ENCODE measurements at places on chromosomes 6 and 20. TPM values are rescaled to one million over a fixed set of nuclear protein-coding genes. Genes with fewer than 3 reads are reported as not detected.

Gene BTN1A1
- total RNA-seq: 0.10 TPM

Gene CAPN11
- 1.2 TPM for total RNA-seq

Gene CMTR1
- total RNA-seq: 37.7 TPM

DNA sequence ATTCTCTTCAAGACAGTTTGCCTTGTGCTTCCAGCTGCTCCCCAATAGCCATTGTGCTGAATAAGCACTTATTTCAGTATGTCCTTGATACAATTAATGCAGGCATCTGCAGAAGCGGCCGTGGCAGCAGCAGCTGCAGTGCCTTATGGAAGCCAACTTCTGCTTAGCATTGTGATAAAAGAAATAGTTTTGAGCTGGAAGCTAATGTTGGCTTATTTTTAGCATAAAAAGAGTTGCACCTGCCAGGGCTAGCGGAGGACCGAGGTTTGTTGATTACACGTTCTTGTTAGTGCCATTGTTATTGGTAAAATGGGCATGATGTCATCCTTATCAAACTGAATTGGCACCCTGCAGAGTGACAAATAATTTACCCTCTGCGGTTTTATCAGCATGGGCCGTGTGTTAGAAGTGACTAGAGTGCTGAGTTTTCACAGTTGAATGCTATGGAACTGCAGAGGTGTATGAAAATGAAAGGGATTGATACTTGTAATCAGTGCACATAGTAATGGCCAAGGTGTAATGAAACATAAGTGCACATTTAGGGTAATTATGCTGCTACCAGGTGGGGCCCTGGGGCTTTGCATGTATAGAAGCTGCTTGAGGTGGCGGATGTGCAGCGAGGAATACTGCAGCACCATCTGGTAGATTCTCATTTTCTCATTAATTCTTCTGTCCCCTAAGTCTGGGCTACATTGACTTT lies 334.3 kb downstream of the CDKAL1 start:
- H3K4me3 ChIP-seq: no peak overlapping the region
- no peaks in the 10 kb centered on the region for H3K4me1 ChIP-seq
- H3K36me3 ChIP-seq: no peaks in the 10 kb centered on the region
- DNase-seq: no peak
- no peak overlapping the region for H3K27ac ChIP-seq
- no peaks in the 10 kb centered on the region for H3K27me3 ChIP-seq

DNA sequence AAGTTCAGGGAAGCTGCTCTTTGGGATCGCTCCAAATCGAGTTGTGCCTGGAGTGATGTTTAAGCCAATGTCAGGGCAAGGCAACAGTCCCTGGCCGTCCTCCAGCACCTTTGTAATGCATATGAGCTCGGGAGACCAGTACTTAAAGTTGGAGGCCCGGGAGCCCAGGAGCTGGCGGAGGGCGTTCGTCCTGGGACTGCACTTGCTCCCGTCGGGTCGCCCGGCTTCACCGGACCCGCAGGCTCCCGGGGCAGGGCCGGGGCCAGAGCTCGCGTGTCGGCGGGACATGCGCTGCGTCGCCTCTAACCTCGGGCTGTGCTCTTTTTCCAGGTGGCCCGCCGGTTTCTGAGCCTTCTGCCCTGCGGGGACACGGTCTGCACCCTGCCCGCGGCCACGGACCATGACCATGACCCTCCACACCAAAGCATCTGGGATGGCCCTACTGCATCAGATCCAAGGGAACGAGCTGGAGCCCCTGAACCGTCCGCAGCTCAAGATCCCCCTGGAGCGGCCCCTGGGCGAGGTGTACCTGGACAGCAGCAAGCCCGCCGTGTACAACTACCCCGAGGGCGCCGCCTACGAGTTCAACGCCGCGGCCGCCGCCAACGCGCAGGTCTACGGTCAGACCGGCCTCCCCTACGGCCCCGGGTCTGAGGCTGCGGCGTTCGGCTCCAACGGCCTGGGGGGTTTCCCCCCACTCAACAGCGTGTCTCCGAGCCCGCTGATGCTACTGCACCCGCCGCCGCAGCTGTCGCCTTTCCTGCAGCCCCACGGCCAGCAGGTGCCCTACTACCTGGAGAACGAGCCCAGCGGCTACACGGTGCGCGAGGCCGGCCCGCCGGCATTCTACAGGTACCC lies at the start of gene ESR1:
ESR1 (plus strand) TSS at position 170 of the 858 bp plus-strand sequence; CDS start at position 401, 231 bp downstream.
- no peaks in the 10 kb centered on the region for H3K36me3 ChIP-seq
- H3K27me3 ChIP-seq: peaks cover 42% of the 10 kb centered on the region
- no peaks in the 10 kb centered on the region for H3K4me1 ChIP-seq
- H3K27ac ChIP-seq: no peak within 1 kb of the TSS
- no peak for DNase-seq
- H3K4me3 ChIP-seq: no peak within 1 kb of the TSS

Gene PNLDC1
- total RNA-seq: not detected

- H3K27ac ChIP-seq: no peak overlapping the region
- peaks cover 11% of the 10 kb centered on the region for H3K4me1 ChIP-seq
- no peak overlapping the region for H3K4me3 ChIP-seq
These were observed 27.8 kb upstream of the SCUBE3 start for GRCh38 chr6:35185971-35186370.

GRCh38 chr6:148758492-148758891 lies 11.7 kb downstream of the UST start:
- no peaks in the 10 kb centered on the region for H3K4me1 ChIP-seq
- H3K4me3 ChIP-seq: no peak overlapping the region
- H3K27ac ChIP-seq: no peak overlapping the region
- H3K36me3 ChIP-seq: no peaks in the 10 kb centered on the region
- no peaks in the 10 kb centered on the region for H3K27me3 ChIP-seq

DNA sequence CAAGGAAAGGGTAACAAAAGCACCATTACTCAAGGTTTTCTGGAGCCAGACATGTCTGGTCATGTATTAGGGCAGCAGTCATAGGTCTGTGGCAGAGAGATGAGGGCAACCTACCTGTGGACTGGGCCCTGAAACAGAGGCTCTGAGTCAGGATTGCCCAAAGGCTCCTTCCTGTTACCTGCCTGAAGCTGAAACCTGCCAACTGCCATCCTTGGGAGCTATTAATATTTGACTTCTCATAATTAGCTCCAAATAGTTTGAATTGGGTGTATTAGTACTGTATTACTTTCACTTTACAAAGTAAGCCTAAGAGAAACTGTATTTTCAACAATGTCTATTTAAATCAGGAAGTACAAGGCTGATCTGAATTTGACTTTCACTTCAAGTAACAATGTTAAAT lies 72.0 kb upstream of the TBX18 start:
- H3K36me3 ChIP-seq: no peaks in the 10 kb centered on the region
- no peak overlapping the region for H3K27ac ChIP-seq
- DNase-seq: no peak
- no peaks in the 10 kb centered on the region for H3K4me1 ChIP-seq

GRCh38 chr6:31546339-31546957 lies at the start of gene ATP6V1G2:
Gene ATP6V1G2, minus strand, starts transcription at chr6:31546608. Its CDS starts 49 bp downstream, at chr6:31546559.
- peaks cover 12% of the 10 kb centered on the region for H3K4me1 ChIP-seq
- H3K4me3 ChIP-seq: peak within 1 kb of the TSS; percentile 60
- H3K27ac ChIP-seq: peak within 1 kb of the TSS; percentile 96
- H3K36me3 ChIP-seq: peaks cover 2% of the 10 kb centered on the region
- no peaks in the 10 kb centered on the region for H3K27me3 ChIP-seq

GRCh38 chr6:40194447-40195170 lies 260.3 kb upstream of the MOCS1 start:
- no peaks in the 10 kb centered on the region for H3K27me3 ChIP-seq
- no peaks in the 10 kb centered on the region for H3K36me3 ChIP-seq
- DNase-seq: no peak
- H3K4me3 ChIP-seq: no peak overlapping the region
- H3K4me1 ChIP-seq: no peaks in the 10 kb centered on the region

DNA sequence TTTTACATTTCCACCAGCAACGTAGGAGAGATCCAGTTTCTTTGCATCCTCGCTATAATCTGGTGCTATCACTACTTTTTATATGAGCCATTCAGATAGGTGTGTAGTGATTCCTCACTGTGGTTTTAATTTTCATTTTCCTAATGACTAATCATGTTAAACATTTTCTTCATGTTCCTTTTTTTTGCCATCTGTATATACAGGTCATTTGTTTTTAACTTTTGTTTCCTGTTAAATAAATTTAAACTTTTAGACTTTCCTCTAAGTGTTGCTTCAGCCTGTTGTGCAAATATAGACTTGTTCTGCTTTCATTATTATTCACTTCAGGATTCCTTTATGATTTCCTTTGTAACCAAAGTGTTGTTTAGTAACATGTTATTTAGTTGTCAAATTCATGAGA lies 697.4 kb downstream of the PTPRT start:
- H3K4me3 ChIP-seq: no peak overlapping the region
- H3K4me1 ChIP-seq: no peaks in the 10 kb centered on the region
- DNase-seq: no peak
- H3K36me3 ChIP-seq: no peaks in the 10 kb centered on the region

Gene SIRPB2
- total RNA-seq: not detected

DNA sequence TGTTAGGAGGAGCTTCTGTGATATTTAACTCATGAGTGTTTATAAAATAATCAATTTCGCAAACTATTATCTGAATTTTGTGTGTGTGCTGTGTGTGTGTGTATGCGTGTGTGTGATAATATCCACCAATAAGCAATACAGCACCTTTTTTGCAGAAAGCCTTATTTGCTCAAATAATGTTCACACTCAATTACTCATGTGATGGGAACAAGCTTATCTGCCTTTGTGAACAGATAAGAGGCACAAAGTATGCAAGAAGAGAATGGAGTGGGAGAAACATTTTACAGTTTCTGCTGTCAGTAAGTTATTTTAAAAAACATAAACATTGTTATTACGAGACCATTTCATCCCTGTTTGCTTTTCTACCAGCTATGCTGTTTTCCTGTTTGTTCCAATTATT lies 36.7 kb upstream of the PTPRK start:
- H3K36me3 ChIP-seq: no peaks in the 10 kb centered on the region
- no peak overlapping the region for H3K27ac ChIP-seq
- no peak for DNase-seq
- H3K27me3 ChIP-seq: no peaks in the 10 kb centered on the region

DNA sequence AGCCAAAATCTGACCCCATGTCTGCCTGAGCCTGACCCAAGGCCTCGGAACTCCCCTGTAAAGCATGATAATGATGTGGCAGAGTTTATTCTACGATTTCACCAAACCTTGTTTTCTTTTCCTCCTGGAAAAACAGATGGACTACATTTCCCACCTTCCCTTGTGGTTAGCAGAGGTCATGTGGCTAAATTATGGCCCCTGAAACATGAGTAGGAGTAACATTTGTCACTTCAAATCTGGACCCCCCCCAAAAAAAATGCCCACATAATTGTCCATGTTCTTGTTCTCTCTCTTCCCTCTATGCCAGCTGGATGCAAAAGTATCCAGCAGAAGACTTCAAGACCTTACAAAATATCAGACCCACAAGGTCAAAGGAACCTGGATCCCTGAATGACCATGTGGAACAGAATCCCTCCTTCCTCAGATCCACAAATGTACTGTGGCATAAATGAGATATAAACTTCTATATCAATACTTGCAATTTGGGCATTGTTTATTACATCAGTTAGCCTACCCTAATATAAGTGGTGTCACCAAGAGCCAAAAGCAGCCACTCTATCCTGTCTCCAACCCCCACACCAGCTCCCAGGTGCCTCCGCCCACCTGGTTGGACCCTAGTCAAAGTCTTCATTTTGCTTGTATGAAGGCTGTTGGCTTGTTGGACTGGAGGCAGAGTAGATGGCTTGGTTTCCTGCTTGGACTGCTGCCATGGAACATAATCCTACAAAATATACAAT lies 1.4 kb downstream of the C20orf96 start:
- H3K36me3 ChIP-seq: no peaks in the 10 kb centered on the region
- peak overlapping the region; percentile 96 for H3K4me3 ChIP-seq
- no peak for DNase-seq
- no peaks in the 10 kb centered on the region for H3K27me3 ChIP-seq
- peaks cover 12% of the 10 kb centered on the region for H3K4me1 ChIP-seq
- peak overlapping the region; percentile 93 for H3K27ac ChIP-seq

- H3K36me3 ChIP-seq: no peaks in the 10 kb centered on the region
- no peak overlapping the region for H3K4me3 ChIP-seq
- H3K27ac ChIP-seq: no peak overlapping the region
These were observed 680.9 kb downstream of the MAFB start for GRCh38 chr20:40008177-40008576.

Gene GCLC
- total RNA-seq: 37.2 TPM

DNA sequence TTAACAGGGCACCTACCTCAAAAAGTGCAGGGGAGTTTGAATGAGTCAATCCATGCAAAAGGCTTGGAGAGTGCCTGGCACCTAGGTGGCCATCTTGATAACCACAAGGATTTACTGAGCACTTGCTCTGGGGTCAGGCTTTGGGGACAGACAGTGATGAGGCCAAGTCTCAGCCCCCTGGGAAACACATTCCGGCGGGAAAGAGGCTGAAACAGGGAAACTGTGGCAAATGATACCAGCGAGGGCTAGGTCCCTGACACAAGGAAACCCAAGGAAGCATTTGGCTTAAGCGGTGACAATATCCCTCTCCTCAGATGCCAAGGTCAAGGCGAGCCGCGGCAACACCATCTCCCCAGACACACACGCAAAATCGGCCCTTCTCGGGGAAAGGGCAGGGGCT lies 527 bp upstream of the DOK5 start:
- H3K36me3 ChIP-seq: no peaks in the 10 kb centered on the region
- H3K27me3 ChIP-seq: peaks cover 27% of the 10 kb centered on the region
- peaks cover 4% of the 10 kb centered on the region for H3K4me1 ChIP-seq
- H3K4me3 ChIP-seq: no peak overlapping the region
- H3K27ac ChIP-seq: no peak overlapping the region

DNA sequence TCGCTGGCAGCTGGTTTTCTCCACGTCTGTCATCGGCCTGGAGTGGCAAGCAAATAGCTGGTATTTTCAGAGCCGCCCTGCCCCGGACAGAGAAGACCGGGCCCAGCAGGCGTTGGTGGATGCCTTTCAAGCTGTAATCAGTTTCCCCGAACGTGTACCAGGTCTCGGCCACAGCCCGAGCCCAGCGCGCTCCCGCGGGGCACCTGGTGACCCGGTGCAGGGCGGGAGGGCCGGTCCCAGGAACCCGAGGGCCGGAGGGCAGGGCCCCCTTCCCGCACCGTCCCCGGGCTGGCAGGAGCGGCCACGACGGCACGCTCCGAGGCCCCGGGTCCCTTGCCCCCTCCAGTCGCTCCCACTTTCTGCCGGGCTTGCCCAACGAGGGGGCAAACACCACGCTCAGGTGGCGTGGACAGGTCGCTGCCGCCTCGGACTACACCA lies 348 bp upstream of the PYGB start:
- peaks cover 38% of the 10 kb centered on the region for H3K4me1 ChIP-seq
- H3K27ac ChIP-seq: peak overlapping the region; percentile 95
- peaks cover 2% of the 10 kb centered on the region for H3K36me3 ChIP-seq
- peak overlapping the region; percentile 91 for H3K4me3 ChIP-seq
- H3K27me3 ChIP-seq: no peaks in the 10 kb centered on the region
- DNase-seq: no peak

Gene RWDD1
- 68.0 TPM for total RNA-seq

DNA sequence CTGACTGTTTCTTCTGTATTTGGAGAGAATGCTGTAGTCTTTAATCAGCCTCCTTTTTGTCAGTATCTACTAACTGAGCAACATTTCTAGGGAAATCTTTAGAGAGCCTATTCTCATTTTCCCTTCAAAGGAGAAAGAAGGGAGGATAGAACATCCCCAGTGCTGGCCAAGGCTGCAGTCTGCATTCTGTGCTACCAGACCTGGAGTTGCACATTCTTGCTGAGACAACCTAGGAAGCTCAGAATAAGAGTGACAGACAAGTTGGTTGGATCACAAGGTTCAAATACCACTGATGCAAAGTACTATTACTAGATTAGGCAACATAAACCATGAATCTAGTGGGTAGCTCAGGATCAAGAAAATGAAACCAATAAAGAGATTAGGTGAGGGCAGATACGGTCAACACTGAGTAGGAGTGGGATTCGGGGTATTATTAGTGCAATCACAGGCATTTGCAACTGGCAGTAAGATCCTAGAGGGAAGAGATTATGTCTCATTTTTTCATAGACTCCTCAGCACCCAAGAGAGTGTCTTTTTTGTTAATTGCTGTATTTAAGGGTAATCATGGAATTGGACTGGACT lies 213.5 kb upstream of the FAM83B start:
- no peaks in the 10 kb centered on the region for H3K4me1 ChIP-seq
- H3K27ac ChIP-seq: no peak overlapping the region
- no peaks in the 10 kb centered on the region for H3K36me3 ChIP-seq
- no peaks in the 10 kb centered on the region for H3K27me3 ChIP-seq

Data from Panc1 (cell line).